ENCODE measurements at places on chromosomes 13 and 19.

DNA sequence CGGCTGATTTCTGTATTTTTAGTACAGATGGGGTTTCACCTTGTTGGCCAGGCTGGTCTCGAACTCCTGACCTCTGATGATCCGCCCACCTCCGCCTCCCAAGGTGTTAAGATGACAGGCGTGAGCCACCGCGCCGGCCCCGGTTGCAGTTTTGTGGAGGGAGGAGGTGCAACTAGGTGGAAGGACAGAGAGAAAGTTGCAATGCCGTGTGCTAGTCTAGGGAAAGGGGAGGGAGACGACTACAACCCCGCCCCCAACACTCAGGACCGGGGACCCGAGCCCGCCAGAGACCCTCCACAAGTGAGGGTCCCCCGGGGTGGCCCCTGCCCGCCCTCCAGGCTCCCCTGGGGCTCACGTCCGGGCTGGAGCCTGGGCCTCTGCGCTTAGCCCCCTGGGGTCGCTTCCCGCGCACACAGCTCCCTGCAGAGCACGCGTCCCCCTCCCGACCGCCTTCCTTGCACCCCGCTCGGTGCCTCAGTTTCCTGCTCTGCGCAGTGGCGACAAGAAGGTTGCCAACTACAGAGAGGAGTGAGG lies 1.2 kb upstream of the ARID3A start:
- DNase-seq = no peak

DNA sequence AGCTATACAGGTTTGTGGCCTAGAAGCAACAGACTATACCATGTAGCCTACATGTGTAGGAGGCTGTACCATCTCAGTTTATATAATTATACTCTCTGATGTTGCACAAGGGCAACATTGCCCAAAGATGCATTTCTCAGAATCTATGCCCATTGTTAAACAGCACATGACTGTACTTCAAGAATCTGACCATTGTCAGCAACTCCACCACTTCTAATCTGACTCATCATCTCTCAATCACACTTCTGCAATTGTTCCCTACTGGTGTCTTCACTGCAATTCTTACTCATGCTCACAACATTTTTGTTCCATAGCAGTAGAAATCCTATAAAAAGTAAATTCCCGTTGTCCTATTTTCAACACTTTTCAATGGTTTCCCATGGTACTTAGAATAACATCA lies 63.9 kb upstream of the ATXN8OS start:
- DNase-seq = no peak

DNA sequence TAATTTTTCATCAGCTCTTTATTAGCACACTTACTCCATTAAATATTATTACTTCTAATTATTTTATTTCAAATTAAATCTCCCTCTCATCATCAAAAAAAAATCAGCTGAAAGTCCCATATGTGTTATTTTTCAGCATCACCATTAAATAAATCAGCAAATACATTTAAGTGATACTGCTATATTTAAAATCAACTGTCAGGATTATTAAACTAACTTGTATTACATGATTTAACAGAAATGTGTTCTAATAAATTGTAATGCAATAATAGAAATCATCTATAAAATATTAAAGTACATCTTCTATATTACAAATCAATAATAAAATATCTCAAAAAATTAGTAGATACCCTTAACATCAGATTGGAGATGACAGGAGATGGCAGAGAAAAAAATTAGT lies 538.6 kb upstream of the MIR17HG start:
- no peak for DNase-seq

- DNase-seq = no peak
These were observed 18.7 kb downstream of the MLLT1 start for GRCh38 chr19:6260912-6261650.

GRCh38 chr13:25143706-25144105 lies 28.4 kb downstream of the AMER2 start:
- DNase-seq = no peak

GRCh38 chr19:10625762-10626138 lies 397 bp downstream of the SLC44A2 start:
- DNase-seq = no peak

DNA sequence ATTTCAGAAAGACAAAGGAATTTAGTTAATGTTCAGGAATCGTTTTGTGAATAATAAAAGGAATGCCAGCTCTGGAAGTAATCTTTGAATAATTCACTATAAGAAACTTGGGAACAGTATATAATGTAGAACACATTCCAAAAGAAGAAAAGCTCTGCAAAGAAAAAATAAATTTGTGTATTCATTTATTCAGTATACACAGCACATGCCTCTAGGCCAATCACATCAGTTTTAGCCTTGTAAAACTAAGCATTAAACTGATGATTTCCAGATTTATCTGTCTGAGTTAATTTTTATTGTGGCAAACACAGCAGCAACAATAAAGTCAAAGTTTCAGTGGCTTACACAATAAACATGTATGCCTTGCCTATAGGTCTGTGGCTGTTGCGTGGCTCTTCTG lies 5.7 kb upstream of the RXFP2 start:
- no peak for DNase-seq

DNA sequence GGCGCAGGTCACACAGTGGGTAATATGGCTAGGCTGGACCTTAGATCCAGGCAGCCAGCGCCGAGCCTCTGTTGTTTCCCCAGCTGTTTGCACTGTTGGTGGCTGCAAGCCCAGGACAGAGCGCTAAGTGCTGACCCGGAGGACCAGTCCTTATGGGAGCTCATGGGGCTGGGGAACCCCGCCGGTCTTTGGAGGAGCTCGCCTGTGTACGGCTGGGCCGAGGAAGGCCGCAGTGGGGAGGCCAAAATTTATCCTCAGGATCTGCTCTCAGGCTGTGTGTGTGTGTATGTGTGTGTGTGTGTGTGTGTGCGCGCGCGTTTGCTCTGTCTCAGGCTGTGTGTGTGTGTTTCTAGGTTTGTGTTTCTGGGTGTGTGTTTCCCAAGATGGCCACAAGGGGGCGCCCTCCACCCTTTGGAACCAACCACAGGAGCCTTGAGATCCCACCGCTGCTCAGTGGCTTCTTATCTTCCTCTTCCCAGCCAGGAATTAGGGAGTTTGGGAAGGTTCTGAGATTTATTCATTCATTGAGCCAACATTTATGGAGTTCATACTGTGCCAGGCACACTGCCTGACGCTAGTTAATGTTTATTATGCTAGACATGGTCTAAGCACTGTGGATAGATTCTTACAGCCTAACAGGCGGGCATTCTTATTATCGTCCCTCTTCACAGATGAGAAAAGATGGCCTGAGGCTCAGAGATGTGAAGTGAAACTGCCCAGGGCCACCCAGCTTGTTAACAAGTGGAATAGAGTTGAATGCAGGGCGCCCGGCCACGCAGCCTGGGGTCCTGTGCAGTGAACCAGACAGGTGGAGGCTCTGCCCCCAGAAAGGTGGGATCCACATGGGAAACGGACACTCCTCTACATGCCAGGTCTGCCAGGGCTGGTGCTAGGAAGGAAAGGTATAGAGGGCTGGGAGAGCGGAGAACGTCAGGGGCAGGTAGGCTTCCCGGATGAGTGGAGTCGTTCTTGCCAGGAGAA lies 13.0 kb downstream of the PGLYRP1 start:
- peak; percentile 16 for DNase-seq

- no peak for DNase-seq
These were observed 13.7 kb upstream of the FCER2 start for GRCh38 chr19:7715671-7716070.
